CD4-positive, alpha-beta T cell treated with Interleukin-1 beta for 1 hour (primary cell): ENCODE measurements at places on chromosomes 11 and 22.
A peak's percentile ranks its signal among the peaks of the same experiment; 100 is the strongest.

DNA sequence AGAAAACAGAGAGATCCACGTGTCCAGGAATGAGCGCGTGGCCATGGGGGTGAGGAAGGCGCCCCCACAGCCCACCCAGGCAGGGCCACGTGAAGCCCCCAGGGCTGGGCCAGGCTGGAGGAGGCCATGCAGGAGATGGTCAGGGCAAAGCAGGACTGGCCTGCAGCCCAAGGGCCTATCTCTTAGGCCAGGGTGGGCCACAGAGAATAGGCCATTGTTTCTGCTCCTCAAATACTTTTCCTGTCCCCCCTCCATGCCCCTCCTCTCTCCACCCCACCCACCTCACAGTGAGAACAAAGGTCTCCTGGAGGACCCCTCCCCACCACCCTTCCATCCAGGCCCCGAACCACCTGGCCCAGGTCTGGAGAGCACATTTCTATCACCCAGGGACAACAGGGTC is 8.3 kb upstream of the CDC42EP1 start:
- no peak for DNase-seq

DNA sequence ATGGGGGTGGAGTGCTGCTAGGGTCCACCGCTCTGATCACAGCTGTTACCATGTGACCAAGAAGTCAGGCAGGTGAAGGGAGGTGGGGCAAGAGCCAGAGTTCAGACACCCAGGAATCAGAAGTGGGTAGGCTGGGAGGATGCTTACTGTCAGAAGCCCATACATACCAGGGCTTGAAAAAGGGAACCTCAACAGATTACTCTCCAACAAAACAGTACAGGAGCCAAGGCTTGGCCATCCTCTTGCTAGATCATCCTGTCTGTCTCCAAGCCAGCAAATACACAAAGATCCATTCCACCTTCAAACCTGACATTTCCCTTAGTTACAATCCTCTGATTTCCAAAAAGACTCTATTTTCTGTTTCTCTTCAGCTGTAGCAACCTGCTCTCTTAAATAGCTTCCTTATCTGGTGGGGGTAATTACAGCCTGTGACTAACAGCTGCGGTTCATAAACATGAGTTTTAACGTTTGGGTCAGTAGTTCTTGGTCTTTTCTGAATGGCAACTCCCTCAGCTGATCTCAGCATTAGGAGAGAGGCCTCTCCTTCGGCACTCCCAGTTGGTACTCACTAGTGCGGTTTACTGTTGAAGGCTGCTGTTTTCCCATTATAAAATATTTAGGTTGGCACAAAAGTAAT is 31.1 kb upstream of the WT1 start:
- no peak for DNase-seq

GRCh38 chr22:27129266-27129665 is 471.9 kb downstream of the MIAT start:
- no peak for DNase-seq

DNA sequence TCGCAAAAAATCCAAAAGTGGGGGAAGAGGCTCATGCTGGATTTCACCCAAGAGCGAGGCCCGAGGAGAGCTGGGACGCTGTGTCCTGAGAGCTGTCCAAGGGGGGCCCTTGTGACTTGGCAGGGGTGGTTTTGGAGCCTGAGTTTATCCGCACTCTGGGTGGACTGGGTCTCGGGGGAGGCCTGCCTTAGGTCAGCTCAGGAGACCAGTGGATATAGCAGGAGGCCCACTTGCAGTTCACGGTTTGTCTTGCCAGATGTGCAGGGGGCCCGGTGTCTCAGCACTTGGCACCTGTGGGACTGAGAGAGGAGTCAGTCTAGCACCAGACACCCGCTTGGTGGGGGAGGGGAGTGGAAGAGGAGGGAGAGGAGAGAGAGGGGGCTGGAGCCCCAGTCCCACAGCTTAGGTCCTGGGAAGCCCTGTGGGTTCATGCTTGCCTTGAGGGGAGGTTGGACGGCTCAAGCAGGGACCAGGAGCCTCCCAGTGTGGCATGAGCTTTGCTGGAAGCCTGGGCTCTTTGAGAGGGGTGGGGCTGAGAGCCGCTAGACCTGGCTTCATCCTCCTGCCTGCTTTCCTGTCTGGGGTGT is 33.4 kb downstream of the PARVB start:
- DNase-seq, result no peak

DNA sequence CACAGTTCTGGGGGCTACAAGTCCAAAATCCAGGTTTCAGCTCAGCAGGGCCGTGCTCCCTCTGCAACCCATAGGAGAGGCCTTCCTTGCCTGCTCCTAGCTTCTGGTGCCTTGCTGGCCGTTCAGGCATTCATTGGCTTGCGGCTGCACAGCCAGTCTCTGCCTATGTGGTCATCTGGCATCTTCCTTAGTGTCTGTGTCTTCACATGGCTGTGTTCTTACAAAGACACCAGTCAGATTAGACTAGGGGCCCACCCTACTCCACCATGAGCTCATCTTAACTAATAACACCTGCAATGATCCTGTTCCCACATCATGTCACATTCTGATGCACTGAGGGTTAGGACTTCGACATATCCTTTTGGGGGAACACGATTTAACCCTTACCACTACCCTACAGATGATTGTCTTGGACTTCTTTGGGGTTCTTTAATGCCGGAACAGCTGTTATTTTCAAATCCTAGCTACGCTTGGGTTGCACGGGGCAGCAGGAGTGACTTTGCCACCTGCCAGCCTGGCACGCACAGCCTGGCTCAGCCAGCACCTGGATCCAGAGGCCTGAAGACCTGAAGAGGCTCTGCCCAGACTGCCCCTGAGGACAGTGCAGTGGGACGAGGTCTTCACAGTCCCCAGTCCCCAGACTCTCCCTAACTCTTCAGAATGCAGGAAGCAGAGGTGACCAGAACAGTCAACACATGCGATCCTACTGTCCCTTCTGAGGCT is 7.7 kb upstream of the NEAT1 start:
- no peak for DNase-seq

DNA sequence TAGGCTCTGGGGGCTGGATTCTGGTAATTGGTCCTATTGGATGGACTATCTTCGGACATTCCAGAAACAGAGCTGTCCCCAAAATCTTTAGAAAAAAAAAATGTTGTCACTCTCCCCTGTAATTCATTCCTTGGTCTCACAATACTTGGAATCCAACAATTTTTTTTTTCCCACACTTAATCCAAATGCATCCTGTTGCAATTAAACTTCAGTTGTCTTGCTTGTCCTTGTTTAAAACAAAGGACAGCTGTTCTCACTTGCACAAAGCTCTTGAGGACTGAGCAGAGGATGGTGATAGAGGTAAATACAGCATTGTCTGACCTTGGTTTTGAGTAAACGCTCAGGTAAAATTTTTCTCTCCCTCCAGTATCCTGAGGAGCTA is 75.3 kb downstream of the SC5D start:
- no peak for DNase-seq

GRCh38 chr22:35102663-35103062 is 36.7 kb downstream of the ISX start:
- no peak for DNase-seq

DNA sequence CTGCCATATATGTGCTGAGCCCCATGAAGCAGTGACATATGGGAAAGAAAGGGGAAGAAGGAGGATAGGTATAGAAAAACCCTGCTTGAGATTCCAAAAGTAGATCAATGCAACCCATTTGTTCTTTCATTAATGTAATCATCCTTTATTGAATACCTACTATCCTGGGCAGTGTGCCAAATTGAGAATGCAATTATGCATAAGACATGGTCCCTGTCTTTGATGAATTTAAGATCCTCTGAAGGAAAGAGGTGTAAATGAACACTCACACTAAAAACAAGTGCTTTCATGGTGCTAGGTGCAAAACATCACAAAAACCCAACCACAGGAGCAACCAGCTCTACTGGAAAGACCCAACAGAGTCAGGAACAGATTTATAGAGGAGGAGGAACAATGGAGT is 29.7 kb downstream of the FLI1 start:
- no peak for DNase-seq

GRCh38 chr11:93560199-93560932 is 17.2 kb upstream of the SMCO4 start:
- DNase-seq, result no peak

DNA sequence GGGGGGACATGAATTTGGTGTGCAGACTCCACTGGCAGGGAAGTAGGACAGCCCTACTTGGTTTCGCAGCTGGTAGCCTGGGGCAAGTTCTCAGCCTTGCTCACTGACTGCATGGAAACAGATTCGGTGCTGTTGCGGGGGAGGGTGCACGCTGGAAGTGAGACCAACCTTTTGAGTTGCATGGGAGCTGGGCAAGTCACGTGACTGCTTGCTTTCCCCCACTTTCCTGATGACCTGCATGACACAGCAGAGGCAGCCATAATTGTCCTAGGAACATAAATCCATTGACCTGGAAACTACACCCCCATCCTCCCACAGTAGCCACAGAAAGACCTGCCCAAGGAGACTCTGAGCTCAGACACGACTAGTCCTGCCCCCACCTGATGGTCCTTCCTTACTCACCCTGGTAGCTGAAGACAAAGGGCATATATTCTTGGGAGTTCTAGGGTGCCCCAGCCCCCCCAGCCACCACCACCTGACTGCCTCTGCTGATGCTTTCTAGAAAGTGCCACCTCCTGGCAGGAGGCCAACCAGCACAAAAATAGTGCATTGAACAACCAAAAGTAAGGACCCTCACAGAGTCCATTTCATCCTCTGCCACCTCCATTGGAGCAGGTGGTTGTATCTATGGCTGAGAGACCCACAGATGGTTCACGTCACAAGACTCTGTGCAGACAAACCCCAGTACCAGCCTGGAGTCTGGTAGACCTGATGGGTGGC is 4.1 kb upstream of the HBG2 start:
- DNase-seq, result no peak

DNA sequence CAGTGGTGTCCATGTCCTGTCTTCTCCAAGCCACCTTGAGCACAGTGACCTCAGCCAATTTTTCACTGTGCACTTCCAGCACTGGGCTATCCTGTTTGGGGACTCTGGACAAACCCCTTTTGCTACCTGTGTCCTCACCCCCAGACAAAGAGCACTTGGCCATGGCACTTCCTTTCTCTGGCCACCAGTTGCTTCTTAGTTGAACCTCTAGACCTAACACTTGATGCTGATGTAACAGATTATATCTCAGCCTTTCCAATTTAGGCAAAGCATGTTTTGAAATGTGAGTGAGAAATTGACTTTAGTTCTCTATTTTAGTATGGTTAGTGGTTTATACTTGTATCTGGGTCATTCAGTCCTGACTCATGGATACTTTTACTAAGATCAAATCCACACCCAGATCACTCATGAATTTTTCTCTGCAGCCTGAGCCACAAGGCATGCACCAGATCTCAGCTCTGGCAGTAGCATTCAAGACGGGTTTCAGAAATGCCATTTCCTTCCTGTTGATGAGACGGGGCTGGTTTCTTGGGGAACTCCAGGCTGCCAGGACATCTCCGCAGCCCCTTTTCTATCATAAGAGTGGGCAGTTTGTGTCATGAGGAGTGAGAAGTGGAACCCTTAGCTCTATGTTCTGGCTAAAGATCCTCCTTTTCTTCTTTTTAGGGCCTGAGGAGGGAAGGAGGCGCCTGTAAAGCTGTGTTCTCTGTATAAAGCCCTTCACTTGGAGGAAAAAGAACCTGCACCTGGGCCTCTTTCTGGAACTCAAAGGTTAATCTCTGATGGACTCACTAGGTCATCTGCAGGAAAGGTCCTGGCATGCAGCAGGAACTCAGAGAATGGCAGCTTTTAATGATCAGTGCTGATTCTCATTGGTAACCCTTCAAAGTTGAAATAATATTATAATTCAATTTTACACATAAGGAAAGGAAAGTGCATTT is 185.6 kb upstream of the TENM4 start:
- DNase-seq, result no peak

DNA sequence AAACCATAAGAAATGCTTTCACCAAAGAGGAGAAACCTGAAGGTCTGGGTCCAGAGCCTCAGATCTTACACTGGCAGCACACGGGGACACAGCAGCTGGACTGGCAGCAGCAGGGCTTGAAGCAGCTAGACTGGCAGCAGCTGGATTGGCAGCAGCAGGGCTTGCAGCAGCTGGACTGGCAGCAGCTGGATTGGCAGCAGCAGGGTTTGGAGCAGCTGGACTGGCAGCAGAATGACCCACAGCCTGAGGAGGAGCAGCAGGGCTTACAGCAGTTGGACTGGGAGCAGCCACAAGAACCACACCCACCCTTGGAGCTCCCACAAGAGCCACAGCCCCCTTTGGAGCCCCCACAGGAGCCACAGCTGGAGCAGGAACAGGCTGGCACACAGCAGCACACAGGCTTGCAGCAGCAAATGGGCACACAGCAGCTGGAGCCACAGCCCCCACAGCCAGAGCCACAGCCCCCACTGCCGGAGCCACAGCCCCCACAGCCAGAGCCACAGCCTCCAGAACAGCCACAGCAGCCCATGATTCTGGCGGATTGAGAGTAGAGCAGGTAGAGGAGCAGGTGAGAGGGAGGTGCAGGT is at the start of gene KRTAP5-11:
KRTAP5-11 (minus strand) TSS at position 567 of the 587 bp plus-strand sequence; CDS start at position 529, 38 bp downstream.
- no peak for DNase-seq

DNA sequence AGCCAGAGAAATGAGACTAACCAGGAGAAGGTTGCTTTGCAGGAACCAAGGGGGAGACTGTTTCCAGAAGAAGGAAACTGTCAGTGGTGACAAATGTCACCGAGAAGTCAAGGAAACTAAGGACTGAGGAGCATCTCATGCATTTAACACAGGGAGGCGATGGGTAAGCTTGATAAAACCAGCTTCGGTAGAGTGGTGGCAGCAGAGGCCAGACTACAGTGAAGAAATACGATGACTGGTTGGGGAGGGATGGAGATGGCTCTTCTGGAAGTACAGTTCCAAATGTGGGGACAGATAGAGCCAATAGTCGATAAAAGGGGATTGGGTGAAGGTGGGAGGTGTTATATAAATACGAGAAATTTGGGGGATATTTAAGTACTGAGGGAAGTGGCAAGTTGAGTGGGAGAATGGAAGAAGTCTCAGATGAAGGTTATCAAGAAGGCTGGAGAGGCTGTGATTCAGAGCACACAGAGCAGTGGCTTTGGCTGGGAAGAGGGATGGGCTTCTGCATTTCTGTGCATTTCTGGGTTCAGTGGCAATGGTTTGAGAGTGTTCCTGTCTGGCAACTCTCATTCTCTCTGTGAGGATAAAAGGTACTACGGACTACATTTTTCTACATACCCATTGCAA is 29.2 kb downstream of the SC5D start:
- peak; percentile 37 for DNase-seq

- no peak for DNase-seq
These were observed 11.4 kb downstream of the TRAF6 start for GRCh38 chr11:36498721-36499120.

GRCh38 chr22:33894515-33894914 is 25.8 kb downstream of the LARGE1 start:
- no peak for DNase-seq

DNA sequence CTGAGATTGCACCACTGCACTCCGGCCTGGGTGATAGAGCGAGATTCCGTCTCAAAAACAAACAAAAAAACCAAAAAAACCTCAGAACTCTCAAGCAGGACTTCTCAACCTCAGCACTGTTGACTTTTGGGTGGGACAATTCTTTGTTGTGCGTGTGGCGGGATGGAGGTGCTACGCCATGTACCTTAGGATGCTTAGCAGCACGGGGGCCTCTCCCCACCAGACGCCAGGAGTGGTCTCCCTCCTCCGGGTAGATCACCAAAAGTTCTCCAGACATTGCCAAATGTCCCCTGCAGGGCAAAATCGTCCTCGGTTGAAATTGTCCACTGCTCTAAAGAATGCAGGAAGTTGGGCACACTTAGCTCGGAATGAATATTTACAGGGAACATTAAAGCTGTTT is 26.9 kb upstream of the ATXN10 start:
- DNase-seq, result no peak

GRCh38 chr11:1503708-1504104 is 17.1 kb upstream of the MOB2 start:
- no peak for DNase-seq

- no peak for DNase-seq
These were observed 79.3 kb downstream of the KCNA4 start for GRCh38 chr11:29937526-29937925.

- peak; percentile 23 for DNase-seq
These were observed 222.0 kb downstream of the DBX1 start for GRCh38 chr11:19938169-19938856.
